ENCODE measurements at places on chromosomes 7 and 10.

- DNase-seq: no peak
Measured at GRCh38 chr7:153090209-153090608, 330.7 kb downstream of the ACTR3B start.

GRCh38 chr7:78063758-78064157, 265.2 kb downstream of the PHTF2 start:
- DNase-seq: no peak

- DNase-seq: no peak
Measured at GRCh38 chr10:119292968-119293760, 85.8 kb downstream of the GRK5 start.

DNA sequence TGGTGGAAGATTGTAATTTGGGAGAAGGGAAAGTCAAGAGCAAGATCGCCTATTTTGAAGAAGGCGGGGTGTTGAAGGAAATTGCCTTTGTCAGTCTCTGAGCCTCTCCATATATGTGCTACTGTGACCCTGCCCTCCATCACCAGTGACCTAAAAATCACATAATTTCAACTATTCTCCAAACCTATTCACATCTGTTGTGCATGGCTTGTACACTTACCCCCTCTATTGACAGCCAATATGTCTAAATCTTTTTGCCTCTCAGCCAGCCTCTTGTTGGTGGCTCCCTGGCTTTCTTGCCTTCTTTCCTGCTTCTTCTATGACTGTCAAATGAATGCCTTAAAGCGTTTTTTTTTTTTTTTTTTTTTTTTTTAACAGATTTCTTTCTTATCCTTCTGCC, 295.6 kb downstream of the AUTS2 start:
- DNase-seq: no peak

- DNase-seq: no peak
Measured at GRCh38 chr10:63586043-63586442, 64.8 kb downstream of the REEP3 start.

GRCh38 chr7:2019711-2020511, 212.8 kb downstream of the MAD1L1 start:
- DNase-seq: peak; percentile 43

DNA sequence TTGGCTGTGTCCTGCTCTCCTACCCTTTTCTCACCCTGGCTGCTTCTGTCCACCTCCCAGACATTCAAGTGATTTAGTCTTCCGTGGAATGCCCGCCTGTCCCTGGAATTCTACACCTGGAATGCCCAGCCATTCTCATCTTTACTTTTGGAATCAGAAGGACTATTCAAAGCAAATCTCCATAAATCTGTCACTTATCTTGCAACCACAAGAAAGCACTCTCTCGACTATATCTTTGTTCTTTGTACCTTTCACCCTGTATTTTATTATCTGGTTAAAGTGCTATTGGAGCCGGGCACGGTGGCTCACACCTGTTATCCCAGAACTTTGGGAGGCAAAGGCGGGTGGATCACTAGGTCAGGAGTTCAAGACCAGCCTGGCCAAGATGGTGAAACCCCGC, 79.3 kb upstream of the KMT2E start:
- no peak for DNase-seq

- no peak for DNase-seq
Measured at GRCh38 chr7:156206174-156206573, 393.9 kb upstream of the SHH start.

DNA sequence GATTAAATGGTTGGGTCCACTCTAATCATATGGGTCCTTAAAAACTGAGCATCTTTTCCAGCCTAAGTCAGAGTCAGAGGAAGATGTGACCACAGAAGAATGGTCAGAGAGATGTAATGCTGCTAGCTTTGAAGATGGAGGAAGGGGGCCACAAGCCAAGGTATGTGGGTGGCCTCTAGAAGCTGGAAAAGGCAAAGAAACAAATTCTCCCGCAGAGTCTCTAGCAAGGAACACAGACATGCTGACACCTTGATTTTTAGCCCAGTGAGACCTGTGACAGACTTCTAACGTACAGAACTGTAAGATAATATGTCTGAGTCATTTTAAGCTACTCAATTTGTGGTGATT, 1.5 kb upstream of the EXOC6 start:
- no peak for DNase-seq

GRCh38 chr10:35126062-35126529, 550 bp upstream of the CREM start:
- DNase-seq: no peak

- DNase-seq: no peak
Measured at GRCh38 chr10:132139526-132139925, 47.2 kb upstream of the DPYSL4 start.

- no peak for DNase-seq
Measured at GRCh38 chr7:86448856-86449255, 194.9 kb upstream of the GRM3 start.

DNA sequence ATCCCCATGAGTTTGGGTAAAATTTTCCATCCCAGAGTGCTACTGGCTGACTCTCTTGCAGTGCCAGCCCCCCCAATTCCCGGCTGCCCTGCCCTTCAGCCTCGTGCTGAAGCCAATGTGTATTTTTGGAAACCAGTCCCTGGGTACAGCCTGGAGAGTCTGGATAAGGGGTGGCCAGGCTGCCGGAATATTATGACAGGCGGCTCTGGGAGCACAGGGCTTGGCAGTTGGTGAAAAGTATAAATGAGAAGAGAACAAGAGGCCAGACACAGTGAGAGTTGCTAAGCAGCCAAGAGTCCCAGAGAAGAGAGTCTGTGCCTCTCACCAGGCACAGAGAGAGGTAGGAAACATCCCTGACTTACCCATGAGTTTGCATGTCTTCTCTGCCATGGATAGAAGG, 53.6 kb downstream of the TMEM130 start:
- DNase-seq: no peak

DNA sequence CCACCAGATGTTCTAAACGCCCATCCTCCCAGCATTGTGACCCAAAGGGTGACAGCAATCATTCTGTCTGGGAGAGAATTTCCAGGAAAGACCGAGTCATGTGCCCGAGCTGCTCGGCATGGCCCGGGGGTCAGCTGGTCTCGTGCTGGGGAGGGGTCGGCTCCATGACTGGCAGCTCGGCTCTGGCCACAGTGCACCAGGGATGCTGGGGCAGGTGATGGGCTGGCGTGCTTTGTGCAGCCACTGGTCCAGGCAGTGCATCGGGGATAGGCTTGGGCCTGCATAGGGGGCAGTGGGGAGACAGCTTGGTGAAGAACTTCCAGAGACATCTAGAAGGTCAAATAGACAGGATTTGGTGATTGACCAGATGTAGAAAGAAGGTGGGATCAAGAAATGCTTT, 39.2 kb upstream of the PSMG3 start:
- no peak for DNase-seq
